ENCODE measurements at places on chromosomes 12 and 14. TPM values are rescaled to one million over a fixed set of nuclear protein-coding genes. Genes with fewer than 3 reads are reported as not detected.

DNA sequence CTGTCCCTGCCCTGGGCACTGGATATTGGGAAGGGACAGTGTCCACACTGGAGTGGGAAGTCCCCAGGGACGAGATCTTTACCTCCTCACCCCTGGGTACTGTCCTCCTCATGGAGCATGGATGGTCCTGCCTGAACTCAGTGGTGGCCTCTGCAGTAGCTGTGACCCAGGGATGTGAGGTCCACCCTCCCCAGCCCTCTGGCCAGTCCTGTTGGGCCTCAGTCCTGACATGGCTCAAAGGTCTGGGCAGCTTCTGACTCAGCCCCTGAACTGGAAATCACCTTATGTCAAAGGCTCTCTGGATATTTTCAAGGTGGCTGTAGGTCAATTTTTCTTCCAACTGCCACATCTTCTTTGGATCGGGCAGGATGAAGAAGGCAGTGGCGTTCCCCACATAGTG is 24.4 kb downstream of the SERPINA1 start:
- no peaks in the 10 kb centered on the region for H3K27me3 ChIP-seq
- H3K4me1 ChIP-seq, result no peaks in the 10 kb centered on the region
- H3K27ac ChIP-seq, result no peak overlapping the region
- DNase-seq, result no peak

GRCh38 chr14:101276309-101277091 is 284.8 kb upstream of the DIO3 start:
- H3K4me3 ChIP-seq, result no peak overlapping the region
- DNase-seq, result no peak
- H3K27ac ChIP-seq, result no peak overlapping the region
- H3K4me1 ChIP-seq, result no peaks in the 10 kb centered on the region
- no peaks in the 10 kb centered on the region for H3K27me3 ChIP-seq
- H3K36me3 ChIP-seq, result no peaks in the 10 kb centered on the region

PROX2 gene
- 0.09 TPM for total RNA-seq

DNA sequence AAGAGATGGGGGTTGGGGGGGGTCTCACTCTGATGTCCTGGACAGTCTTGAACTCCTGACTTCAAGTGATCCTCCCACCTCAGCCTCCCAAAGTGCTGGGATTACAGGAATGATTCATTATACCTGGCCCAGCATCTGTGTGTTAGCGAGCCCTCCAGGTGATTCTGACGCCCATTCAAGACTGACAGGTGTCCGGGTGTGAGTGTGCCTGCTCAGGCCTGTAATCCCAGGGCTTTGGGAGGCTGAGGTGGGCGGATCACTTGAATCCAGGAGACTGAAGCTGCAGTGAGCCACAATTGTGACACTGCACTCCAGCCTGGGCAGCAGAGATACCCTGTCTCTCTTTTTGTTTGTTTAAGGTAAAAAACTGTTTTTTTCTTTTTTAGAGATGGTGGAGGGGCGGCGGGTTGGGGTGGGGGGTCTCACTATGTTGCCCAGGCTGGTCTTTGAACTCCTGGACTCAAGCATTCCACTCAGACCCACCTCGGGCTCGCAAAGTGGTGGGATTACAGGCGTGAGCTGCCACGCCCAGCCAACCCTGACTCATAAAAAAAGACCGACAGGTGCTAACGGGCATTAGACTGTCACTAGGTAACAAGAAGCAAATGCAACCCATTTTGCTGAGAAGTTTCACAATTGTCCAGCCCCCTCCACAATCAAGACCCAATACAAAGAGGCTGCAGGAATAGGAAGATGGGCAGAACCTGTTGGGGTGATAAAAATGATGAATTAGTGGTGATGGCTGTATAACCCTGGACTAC is 4.7 kb downstream of the VSIG10 start:
- H3K27me3 ChIP-seq, result no peaks in the 10 kb centered on the region
- H3K36me3 ChIP-seq, result no peaks in the 10 kb centered on the region
- no peak for DNase-seq
- no peak overlapping the region for H3K27ac ChIP-seq
- H3K4me3 ChIP-seq, result no peak overlapping the region
- H3K4me1 ChIP-seq, result no peaks in the 10 kb centered on the region
